Hematopoietic multipotent progenitor cell treated with erythropoietin and hydrocortisone succinate and interleukin-3 and kit ligand, for 17 days (in vitro differentiated cells): ENCODE measurements at places on chromosomes 12 and 14.

GRCh38 chr12:23744696-23745095, 204.8 kb downstream of the SOX5 start:
- DNase-seq = no peak

DNA sequence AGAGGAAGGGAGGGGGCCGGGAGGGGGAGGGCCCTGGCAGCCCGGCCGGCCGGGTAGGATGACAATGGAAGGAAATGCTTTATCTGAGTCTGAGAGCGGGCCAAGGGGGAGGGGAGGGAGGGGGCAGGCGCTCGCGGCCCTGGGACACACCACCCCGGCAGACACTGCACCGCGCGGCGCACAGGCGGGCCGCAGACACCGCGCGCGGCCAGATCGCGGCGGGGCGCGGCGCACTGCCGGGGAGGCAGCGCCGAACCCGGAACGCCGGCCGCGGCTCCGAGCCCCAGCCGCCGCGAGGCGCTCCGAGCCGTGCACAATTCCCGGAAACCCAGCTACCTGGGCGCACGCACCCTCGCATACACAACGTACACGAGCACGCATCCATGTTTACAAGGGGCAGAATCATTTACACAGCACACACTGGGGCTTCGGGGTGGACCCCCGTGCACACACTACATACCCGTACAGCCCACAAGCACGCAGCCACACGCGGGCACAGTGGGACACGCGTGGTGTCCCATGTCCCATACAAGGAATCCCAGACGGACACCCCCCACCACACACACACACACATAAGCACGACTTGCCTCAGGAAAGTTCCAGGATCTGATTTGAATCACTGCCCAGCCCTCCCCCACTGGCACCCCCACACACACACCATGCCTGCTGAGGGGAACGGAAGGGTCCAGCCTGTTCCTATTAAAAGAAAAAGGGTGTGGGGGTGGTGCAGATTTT, at the start of gene HDAC7:
HDAC7 (minus strand) TSS at position 8 of the 735 bp plus-strand sequence. CDS start 118 bp downstream, outside the sequence.
- no peak for DNase-seq

GRCh38 chr12:32692358-32692757, 13.3 kb downstream of the DNM1L start:
- DNase-seq = no peak

DNA sequence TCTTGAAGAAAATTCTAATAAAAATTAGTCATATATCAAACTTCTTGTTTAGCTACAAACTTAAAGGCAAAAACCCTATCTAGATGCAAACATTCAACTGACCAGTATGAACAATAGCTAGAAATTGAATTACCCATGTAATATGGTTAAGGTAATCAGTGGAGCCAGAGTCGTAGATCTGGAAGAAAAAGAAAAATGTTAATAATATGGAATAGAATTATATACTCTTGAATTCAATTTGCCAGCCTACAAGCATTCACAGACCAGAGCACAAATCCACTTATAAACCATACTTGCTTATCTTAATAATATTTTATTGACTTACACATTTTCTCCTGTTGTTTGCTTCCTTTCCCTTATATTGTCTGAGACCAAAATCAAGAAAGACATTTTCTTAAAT, 7.7 kb upstream of the HEATR5A start:
- DNase-seq = no peak

DNA sequence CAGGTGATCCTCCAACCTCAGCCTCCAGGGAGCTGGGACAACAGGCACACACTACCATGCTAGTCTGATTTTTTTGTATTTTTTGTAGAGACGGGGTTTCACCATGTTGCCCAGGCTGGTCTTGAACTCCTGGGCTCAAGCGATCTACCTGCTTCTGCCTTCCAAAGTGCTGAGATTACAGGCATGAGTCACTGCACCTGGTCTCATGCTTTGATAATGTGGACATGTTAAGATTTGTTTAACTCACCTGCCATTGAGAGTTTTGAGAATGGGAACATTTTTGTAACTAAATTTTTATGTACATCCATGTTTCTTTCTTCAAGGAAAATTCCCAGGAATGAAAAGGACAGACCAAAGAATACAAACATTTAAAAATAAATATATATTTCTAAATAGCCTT, 121.2 kb downstream of the MIPOL1 start:
- no peak for DNase-seq

GRCh38 chr14:53278602-53279506, 125.7 kb upstream of the DDHD1 start:
- no peak for DNase-seq

DNA sequence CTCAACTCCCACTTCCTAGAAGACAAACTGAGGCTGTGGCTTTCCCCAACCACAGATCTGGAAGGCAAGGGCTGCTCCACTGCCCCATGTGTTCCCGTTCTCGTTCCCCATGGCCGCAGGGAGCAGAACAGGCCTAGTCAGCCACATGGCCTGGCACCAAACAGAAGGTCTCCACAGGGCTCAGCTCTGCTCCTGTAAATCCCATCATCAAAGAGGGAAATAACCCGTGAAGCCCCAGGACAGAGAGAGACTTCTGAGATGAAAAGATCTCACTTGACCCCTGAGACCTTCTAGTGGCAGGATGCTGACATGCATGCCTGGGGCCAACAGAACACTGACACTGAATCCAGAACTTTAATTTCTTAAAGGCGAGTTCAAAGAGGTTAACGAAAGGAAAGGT, 68.9 kb downstream of the BCL11B start:
- no peak for DNase-seq

GRCh38 chr12:76455582-76456345, 103.8 kb downstream of the OSBPL8 start:
- peak; percentile 37 for DNase-seq

DNA sequence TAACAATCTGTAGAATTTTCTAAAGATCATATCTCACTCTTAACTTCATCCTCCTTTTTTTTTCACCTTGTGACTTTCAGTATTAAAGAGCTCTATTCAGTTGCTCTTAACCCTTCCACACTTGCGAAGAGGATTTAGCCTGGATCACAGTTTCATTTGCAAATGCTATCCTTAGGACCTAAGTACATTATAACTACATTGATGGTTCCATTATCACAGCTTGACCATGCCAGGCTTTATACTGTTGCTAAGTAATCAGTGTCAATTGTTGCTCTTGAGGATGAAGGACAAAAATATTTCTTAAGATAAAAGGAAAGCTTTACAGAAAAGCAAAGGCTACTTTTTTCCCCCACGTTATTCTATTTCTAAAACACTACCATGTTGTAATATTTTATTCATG, 122.2 kb downstream of the PDZRN4 start:
- DNase-seq = no peak

DNA sequence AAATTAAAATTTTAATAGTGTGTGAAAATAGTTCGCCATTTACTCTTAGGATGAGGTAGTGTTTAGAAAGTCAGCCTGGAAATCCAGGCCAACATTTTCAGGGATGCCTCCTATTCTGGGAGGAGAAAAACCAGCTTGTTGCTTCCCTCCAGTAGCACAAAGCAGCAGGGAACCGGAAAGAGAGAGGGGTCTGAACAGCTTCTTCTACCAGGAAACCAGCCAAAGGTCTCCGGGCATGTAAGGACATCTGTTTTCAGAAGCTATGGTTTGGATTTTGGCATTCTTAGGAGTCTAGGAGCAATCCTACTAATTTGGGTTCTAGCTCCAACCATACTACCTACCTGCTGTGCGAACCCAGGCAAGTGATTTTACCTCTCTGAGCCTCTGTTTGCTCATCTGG, 85.3 kb downstream of the DPF3 start:
- DNase-seq = no peak

GRCh38 chr14:80426683-80427082, 215.4 kb upstream of the DIO2 start:
- DNase-seq = no peak

DNA sequence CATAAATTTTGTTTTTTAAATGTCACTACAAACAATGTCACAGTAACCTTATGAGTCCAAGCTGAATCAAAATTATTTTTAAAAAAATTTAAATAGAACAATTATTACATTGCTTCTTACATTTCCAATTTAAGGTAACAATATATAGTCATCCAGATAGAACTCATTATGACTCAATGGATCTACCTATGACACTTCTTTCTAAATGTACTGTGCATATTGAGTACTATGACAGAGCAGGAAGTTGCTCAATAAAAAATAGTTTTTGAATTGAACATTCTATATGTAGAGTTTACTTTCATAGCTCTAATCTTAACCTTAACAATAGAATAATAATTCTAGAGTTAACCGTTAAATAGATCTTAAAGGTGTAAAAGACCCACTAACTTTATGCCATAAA, 44.4 kb upstream of the ALG10 start:
- DNase-seq = no peak

GRCh38 chr12:2667716-2668440, 126.9 kb upstream of the FKBP4 start:
- DNase-seq = no peak

- DNase-seq = no peak
Observed at GRCh38 chr14:64513271-64513670, 8.7 kb downstream of the ZBTB1 start.

DNA sequence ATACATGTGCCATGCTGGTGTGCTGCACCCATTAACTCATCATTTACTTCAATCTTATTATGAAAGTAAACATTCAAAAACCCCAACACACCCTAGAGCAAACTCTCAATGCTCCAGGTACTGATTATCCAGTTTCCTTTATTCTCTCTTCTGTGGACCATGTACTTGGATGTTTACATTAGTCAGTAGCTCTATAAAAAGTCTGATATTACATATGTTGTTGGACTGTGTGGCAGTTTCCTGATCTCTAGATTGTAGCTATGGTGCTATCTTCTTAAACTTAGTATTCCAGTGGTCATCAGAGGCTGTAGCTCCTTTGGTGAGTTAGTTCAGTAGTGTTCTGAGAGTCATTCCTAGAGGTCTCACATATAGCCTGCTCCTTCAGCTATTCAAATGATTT, 25.1 kb upstream of the ITGA5 start:
- DNase-seq = no peak

- DNase-seq = no peak
Observed at GRCh38 chr14:105883066-105884005, 357.0 kb downstream of the TMEM121 start.

DNA sequence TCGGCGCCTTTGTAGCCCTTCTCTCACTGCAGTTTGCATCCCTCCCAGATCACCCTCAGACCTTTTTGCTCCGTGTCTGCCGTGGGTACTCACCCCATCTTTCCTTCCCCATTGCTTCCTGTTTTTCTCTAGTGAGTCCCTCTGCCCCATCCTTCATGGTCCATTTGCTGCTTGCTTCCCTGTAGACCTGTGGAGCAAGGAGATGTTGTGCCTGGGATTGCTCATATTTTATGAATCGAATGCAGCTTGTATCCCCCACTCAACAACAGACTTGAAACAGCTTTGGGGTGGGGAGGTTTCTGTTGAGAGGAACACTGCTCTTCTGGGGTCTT, 661 bp downstream of the DENR start:
- DNase-seq = peak; percentile 15
